ENCODE measurements at places on chromosomes 12 and 14. TPM values are rescaled to one million over a fixed set of nuclear protein-coding genes. Genes with fewer than 3 reads are reported as not detected.

DNA sequence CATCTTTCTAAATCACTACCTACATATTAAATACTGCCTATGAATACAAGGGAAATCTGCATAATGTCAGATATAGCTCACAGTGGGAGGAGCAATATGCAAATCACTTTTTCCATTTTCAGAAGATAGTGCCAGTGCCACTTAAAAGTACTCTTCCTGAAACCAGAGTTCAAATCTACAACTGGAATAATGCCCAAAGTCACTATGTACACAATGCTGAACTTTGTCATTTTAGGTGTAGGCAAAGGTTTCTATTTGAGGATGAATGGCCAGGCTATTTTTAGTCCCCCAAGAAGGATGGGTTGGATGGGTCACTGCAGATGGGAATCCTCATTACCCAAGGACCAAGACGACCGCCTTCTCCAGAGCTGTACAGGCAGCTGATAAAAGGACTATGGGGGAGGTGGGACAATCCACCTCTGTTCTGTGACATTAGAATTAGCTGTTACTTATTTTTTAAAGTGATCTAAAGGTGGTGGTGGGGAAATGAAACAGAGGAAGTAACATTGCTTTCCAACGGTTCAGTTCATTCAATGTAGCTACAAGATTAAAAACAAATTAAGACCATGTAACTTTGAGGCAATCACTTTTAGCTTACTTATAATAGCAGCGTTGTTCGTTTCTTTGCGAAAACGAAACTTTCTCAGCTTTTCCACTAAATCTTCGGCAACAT is 5.6 kb downstream of the GMFB start:
- DNase-seq: no peak

- no peak for DNase-seq
Observed at GRCh38 chr12:90122681-90123080, 414.0 kb upstream of the ATP2B1 start.

DNA sequence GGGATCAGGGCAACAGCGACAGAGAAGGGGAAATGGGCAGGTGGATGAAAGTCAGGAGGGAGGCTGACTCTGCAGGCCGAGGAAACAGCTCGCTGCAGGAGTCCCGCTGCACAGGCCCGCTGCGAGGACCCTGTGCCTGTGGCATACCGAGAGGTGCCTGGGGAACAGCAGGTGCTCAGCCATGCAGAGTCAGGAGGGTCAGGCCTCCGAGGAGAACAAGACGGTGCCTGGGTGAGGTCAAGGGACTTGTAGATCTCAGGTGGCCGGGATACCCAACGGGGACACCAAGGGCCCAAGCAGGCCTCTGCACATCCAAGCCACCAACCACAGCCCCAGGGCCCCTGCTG is 67.5 kb downstream of the NCOR2 start:
- DNase-seq: no peak

DNA sequence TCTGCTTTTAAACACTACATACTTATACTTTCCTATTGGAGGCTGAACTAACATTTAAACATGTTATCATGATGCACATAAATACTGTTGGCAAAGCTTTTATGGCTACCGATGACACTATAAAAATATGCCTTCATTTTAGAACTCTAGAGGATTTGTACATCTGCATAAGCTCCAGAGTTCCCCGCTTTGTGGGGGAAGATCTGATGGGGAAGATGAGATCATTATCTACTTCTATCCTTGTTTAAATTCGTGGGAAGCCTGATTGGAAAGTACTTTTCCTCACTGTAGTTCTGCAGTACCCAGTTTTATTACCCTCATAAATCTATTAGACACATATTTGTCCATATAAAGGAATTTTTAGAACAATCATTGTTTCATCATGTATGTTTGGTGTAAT is 299.6 kb upstream of the ATP2B1 start:
- no peak for DNase-seq

DNA sequence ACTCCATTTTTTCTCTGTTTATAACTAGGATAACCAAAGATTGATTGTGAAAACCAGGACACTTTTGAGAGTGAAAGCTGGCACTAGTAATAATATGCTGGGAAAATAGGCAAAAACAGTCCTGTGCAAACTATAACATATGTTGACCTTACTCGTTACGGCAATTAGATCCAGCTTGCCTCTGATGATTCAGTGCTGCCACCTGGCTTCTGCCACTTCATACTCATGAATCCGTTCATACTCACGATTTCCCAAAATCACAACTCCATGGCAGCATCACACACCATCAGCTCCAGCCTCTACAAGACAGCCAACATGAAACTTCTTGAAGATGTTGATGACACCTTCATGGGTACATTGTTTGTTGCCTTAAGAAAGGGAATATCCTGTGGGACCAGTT is 49.1 kb upstream of the CAND1 start:
- DNase-seq: no peak

- no peak for DNase-seq
Observed at GRCh38 chr12:68270358-68270757, 17.0 kb upstream of the IL22 start.

GRCh38 chr12:7128681-7129286 is at the start of gene RBP5:
Gene RBP5 (minus strand): TSS chr12:7128889. CDS start chr12:7128775, 114 bp downstream.
- DNase-seq: no peak

- DNase-seq: no peak
Observed at GRCh38 chr12:94832780-94833681, 170.5 kb downstream of the NDUFA12 start.

- DNase-seq: no peak
Observed at GRCh38 chr12:116009805-116010204, 267.7 kb downstream of the MED13L start.

GRCh38 chr14:95490727-95491451 is 25.6 kb downstream of the SYNE3 start:
- DNase-seq: no peak

DNA sequence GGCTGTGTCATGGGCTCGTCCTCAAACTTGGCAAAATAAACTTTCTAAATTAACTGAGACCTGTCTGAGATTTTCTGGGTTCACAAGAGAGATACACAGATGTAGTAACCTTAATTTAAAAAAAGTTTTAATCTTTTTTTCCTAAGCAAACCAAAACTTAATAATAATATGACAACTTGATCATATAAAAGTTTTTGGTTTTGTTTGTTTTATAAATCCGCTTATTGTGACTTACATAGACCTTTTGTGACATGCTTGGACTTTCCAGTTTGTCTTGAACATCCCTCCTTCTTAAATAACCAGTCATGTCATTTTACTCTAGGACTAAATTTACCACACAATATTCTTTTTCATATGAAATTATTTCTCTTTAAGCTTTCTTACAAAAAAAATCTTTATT is 8.5 kb downstream of the RDH12 start:
- no peak for DNase-seq

- no peak for DNase-seq
Observed at GRCh38 chr12:131917139-131917710, 11.9 kb upstream of the PUS1 start.

- no peak for DNase-seq
Observed at GRCh38 chr14:55756557-55756956, 176.6 kb downstream of the KTN1 start.

- DNase-seq: no peak
Observed at GRCh38 chr12:66240096-66240820, 51.2 kb downstream of the IRAK3 start.

DNA sequence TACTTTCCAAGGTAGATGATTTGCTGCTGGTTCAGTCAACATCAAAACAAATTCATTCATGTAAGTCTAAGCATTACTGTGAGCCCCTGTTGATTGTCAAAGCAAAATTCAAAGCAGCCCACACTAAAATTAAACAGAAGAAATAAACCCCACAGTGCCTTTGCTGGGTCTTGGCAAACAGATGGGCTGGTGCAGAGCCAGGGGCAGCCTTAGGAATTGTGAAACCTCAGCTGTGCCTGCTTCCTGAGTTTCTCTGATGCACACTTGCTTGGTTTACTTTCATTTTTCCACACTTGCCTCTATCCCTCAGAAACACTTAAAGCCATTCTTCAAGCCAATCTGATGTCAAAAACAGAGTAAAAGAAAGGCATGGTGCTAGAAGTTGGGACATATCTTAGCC is 6.6 kb upstream of the PLEKHG7 start:
- no peak for DNase-seq

DNA sequence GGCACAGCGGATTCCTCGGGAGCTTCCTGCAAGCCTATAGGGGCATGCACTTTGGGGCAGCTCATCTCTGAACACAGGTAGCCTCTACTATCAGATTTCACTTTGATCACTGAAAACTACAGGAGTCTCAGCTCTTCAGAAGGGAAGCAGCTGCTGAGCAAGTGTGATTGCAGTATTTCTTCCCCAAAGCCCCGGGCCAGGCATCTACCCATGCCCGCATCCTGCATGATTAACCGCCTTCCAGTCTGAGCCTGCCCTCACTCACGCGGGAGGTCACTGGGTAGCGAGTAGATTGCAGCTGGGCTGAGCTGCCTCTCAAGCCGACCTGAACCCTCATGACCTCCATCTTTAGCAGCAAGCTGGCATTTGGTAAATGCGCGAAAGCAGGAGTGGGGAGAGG is 334.7 kb downstream of the DPF3 start:
- DNase-seq: no peak

DNA sequence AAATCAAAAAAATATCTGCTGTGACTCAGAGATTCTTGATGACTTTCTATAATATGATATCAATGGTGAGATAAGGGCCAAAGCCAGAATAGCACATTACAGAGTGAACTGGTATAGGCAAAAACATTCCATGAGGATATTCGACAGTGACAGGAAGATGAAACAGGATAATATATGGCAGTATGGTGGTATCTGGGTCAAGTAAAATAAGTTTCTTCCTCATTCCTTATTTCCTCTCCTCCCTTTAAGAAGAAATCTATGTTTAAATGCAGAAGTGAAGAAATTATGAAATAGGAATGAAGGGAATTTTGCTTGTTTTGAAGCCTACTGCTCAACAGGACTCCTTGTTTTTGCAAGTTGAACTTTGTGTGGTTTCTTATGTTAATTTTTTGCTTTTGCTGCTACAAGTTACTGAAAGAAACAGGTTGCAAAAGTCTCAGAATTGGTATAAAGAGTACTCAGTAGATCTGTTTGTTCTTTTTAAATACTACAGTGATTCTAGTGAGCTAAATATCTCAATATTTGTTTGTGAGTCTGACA is 7.0 kb downstream of the ACSS3 start:
- no peak for DNase-seq

GRCh38 chr14:73457924-73458182 is 493 bp downstream of the NUMB start:
- DNase-seq: no peak

DNA sequence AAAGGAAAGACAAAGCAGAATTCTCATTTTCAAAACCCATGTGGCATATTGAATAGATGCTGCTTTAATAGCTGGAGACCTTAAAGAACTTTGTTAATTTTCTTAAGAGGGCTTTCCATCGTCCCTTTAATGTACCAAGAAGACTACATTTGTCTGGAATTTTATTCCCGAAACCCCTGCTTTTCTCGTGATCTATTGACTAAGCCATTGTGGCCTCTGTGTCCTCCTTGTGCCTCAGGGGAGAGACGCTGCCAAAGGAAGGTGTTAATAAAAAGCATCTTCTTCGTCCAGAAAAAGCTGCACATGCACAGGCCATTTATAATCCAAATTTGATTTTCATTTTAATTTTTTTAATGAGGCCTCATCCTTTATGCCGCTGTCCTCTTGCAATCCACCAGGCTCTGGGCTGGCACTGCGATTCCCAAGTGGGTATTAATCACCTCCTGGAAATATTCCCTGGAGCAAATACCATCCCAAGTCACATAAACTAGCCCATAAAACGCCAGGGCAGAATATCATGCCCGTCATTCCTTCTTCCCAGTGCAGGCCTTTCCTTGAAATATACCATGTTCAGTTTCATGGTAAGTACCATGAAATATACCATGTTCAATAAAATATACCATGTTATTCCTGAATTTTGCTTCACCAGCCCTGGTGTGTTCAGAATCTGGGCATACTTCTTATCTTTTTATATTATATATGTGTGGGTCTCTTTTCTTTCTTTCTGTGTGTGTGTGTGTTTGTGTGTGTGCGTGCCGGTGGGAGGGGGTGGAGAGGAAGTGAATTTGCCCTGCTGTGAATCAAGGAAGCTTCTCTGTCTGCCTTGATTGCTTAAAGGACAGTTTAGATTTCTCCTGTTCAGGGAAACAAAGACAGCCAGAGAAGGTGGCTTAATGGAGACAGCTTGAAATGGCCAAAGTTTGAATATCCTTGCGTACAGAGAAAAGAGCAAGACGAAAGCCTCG is 147.6 kb downstream of the PHETA1 start:
- DNase-seq: no peak

GRCh38 chr12:103829092-103829491 is 11.9 kb downstream of the NT5DC3 start:
- DNase-seq: no peak

DNA sequence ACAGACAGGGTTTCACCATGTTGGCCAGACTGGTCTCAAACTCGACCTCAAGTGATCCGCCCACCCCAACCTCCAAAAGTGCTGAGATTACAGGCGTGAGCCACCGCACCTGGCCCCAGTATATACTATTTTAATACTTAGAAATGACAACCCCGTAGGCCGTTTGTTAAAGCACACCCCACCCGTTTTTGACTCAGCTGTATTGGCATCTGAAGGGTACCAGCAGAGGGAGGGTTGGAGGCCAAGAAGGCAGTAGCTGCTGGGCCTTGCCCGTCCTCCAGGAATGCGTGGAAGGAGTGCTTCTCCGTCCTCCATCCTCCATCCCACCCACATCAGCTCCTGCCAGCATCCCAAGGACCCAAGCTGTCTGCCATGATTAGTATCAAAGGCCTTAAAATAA is 6.3 kb upstream of the NIN start:
- DNase-seq: no peak

DNA sequence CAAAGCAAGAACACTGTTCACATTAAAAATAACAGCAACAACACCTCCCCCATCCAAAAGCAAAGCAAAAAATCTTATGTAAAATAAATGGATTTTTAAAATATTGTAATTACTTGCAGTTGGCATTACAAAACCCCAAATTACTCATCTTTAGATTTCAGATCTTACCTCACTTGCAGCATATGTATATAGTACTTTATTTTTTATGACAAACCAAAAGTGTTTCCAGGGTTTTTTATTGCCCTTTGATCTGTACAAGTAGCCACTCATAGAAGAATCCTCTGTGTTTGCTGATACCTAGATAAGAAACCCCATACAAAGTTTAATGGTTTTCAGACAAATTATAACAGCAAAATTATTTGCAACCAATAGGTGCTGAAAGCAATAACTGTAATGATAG is 12.2 kb upstream of the NR2C1 start:
- DNase-seq: no peak

DNA sequence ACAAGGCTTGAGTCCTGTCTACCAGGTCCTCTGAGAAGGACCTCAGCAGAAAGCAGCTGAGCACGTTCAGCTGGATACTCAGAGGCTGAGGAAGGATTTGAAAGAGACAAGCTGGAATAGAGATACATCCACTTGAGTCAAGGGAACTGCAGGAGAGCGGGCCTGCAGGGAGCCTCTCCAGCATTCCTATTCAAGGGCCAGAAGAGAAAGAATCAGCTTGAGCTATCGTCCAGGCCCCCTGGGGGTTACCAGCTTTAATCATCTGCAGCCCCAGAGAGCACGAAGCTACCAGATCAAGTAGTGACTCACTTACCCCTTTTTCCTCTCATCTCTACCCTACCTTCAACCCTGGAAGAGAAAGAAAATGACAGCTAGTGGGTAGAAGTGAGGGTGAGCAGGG is 80.9 kb downstream of the NDUFA12 start:
- DNase-seq: no peak

Gene TMEM132C
- total RNA-seq: 25.0 TPM

Gene KRT73
- total RNA-seq: not detected

Gene WNT5B
- total RNA-seq: 12.2 TPM

Gene NRIP2
- 1.9 TPM for total RNA-seq

Gene TCTN2
- total RNA-seq: 26.2 TPM

Gene CLEC4D
- 2.6 TPM for total RNA-seq

Gene LRP1-AS
- not detected for total RNA-seq

Gene OR6C2
- not detected for total RNA-seq

Gene OR6S1
- not detected for total RNA-seq

Gene NOS1
- total RNA-seq: 1.2 TPM

All from spinal cord (tissue), 10 donors.